WTC11 (cell line): ENCODE measurements at places on chromosomes 12 and 14. TPM values are rescaled to one million over a fixed set of nuclear protein-coding genes. Genes with fewer than 3 reads are reported as not detected.

GRCh38 chr14:100626614-100627013 is 39.4 kb upstream of the BEGAIN start:
- no peaks in the 10 kb centered on the region for H3K36me3 ChIP-seq
- no peak overlapping the region for H3K27ac ChIP-seq
- H3K4me3 ChIP-seq, result no peak overlapping the region
- DNase-seq, result no peak
- peaks cover 2% of the 10 kb centered on the region; the same call in 1 of the 2 replicates for H3K27me3 ChIP-seq

DNA sequence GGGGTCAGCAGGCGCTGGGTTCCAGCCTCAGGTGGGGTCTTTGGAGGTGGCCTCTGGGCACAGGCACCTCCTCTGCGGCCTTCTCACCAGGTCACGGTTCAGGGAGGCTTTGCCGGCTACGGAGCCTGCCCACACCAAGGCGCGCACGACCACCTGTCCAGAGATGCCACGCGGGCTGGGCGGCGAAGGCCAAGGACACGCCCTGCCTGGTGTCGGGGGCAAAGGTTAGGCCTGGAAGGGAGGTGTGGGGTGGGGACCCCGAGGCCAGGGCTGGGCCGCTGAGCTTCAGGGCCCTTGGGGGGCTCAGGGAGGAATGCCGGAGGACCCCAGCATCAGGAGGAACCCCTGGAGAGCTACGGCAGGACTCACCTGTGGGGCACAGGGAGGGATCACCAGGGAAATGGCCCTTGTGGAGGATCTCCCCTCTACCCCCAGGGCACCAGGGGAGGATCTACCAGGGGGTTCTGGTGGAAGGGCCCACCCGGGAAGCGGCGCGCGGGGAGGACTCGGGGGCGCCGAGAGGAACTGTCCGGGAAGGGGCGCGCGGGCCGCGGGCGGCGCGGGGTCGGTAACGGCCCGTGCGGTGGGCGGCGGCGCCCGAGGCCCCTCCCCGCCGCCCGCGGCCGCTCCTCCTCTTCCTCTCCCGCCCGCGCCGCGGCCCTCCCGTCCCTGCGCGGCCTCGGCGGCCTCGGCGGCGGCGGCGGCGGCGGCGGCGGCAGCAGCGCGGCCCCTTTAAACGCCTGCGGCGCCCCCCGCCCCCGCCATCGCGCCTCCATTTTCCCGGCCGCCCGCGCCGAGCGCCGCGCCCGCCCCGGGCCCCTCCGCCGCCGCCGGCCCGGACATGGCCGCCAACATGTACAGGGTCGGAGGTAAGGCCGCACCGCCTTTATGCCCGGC is at the start of gene MTA1:
MTA1 (plus strand) TSS at position 633 of the 897 bp plus-strand sequence; CDS start at position 842, 209 bp downstream.
- peaks cover 26% of the 10 kb centered on the region for H3K4me1 ChIP-seq
- H3K27me3 ChIP-seq, result peaks cover 25% of the 10 kb centered on the region

The TAS2R43 gene
- total RNA-seq, result 0.28 to 0.55 TPM (median 0.53 TPM) in 3 replicates

DNA sequence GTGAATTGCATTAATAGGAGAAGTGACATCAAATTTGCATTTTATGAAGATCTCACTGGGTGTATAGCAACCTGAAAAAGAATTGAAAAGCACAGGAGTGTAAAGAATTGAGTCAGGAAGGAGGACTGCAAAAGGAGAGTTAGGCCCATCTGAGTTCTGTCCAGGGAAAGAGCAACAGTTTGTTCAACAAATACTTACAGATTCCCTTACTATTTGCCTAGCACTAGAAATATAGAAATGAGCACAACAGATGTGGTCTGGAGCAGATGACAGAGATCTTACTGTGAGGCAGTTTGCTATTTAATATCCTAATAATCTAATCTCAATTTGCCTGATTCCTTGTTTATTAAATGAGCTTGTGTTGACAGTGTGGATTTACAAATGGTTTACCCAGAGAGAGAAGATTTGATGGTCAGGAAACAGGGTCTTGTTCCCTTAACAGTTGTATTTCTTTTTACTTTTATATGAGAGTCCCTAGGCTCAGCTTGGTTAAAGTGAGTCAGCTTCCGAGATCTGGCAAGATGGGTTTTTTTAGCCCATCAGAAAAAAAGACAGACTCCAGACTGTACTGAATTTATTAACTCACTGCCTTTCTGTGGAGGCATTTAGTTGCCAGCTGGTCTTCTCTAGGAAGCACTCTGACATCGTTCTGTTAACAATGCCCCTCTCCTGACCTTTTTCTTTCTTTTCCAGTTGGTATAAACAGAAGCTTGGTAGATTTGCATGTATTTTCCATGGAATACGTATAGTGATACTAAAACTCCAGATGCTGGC is 229.7 kb downstream of the TTC6 start:
- H3K4me1 ChIP-seq, result no peaks in the 10 kb centered on the region
- peaks cover 2% of the 10 kb centered on the region; the same call in 1 of the 2 replicates for H3K36me3 ChIP-seq
- H3K4me3 ChIP-seq, result no peak overlapping the region
- no peak overlapping the region for H3K27ac ChIP-seq

DNA sequence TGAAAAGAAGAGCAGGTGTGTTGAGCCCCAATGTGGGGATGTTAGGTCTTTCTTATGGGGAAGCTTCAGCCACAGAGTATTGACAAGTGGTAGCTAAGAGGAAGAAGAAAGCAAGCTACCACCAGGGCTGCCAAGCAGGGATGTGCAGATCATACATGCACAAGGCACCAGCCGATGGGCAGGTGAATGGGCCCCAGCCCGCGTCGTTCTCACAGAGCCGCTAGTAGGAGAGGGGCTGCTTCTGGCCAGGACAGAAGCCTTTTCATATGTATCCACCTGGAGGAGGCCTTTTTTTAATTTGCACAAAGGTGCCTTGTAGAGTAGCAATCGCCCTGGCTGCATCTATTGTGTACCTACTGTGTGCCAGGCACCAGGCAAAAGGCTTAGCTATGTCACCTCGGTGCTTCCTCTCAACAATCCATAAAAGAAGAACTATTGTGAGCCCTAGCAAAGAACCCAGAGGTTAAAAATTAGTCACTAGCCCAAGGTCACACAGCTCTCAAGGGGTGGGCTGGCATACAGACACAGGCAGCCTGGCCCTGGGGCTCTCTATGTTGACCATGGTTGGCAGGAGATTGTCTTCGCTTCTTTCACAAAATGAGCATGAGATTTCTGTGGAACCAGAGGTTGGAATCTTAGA is 8.2 kb downstream of the NUAK1 start:
- H3K27ac ChIP-seq, result peak overlapping the region; percentile 71
- H3K4me3 ChIP-seq, result no peak overlapping the region
- DNase-seq, result no peak
- no peaks in the 10 kb centered on the region for H3K36me3 ChIP-seq
- peaks cover 100% of the 10 kb centered on the region for H3K4me1 ChIP-seq

DNA sequence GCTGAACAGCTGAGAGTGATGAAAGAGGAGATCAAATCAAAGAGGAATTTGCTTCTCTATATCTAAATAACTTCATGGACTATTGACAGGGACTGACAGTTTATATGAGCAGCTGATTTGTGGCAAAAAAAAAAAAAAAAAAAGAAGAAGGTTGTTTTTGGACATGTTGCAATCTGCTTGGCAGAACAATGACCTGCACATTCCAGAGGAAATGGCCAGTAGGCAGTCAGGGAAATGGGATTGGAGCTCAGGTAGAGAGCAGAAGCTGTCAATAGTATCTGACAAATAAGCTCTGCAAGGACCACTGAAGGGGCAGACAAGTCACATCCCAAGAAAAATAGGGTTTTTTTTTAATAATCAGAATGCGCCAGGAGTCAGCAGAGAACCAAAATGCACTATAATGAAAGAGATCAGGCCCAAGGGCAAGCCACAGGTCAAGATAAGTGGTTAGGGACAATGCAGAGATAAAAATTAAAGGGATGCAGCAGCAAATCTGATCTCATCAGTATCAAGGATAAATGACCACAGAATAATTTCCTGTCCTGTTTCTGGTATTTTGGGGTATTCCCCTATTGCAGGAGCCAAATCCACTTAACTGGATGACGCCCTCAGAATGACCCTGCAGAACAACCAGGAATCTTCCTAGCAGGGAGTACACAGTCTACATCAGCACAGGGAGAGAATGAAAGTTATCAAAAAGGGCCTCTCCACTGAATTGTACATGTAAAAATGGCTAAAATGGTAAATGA is 22.6 kb upstream of the DUSP16 start:
- H3K4me1 ChIP-seq, result peaks cover 12% of the 10 kb centered on the region
- no peak overlapping the region for H3K4me3 ChIP-seq
- no peak for DNase-seq

- H3K36me3 ChIP-seq, result peaks cover 27% of the 10 kb centered on the region
- H3K4me3 ChIP-seq, result no peak overlapping the region
- DNase-seq, result no peak
- H3K27me3 ChIP-seq, result no peaks in the 10 kb centered on the region
- no peak overlapping the region for H3K27ac ChIP-seq
- H3K4me1 ChIP-seq, result peaks cover 23% of the 10 kb centered on the region
Measured at GRCh38 chr12:26740991-26741390, 92.0 kb downstream of the ITPR2 start.

The TMEM179 gene
- 2.4 to 3.9 TPM (median 3.6 TPM) in 3 replicates for total RNA-seq

The DBX2 gene
- 0.27 to 0.35 TPM (median 0.27 TPM) in 3 replicates for total RNA-seq

GRCh38 chr12:73057428-73057827 is 785.3 kb downstream of the TRHDE start:
- peaks cover 4% of the 10 kb centered on the region; the same call in 1 of the 2 replicates for H3K36me3 ChIP-seq
- H3K27ac ChIP-seq, result no peak overlapping the region
- DNase-seq, result peak; percentile 42
- no peak overlapping the region for H3K4me3 ChIP-seq
- H3K27me3 ChIP-seq, result no peaks in the 10 kb centered on the region

GRCh38 chr12:45660330-45660729 is 69.2 kb upstream of the ARID2 start:
- H3K4me1 ChIP-seq, result no peaks in the 10 kb centered on the region
- H3K27ac ChIP-seq, result no peak overlapping the region

GRCh38 chr12:6211421-6211869 is 11.2 kb downstream of the CD9 start:
- H3K36me3 ChIP-seq, result peaks cover 42% of the 10 kb centered on the region
- no peak for DNase-seq
- no peaks in the 10 kb centered on the region for H3K27me3 ChIP-seq
- peak overlapping the region; percentile 100 for H3K27ac ChIP-seq
- H3K4me1 ChIP-seq, result peaks cover 95% of the 10 kb centered on the region

DNA sequence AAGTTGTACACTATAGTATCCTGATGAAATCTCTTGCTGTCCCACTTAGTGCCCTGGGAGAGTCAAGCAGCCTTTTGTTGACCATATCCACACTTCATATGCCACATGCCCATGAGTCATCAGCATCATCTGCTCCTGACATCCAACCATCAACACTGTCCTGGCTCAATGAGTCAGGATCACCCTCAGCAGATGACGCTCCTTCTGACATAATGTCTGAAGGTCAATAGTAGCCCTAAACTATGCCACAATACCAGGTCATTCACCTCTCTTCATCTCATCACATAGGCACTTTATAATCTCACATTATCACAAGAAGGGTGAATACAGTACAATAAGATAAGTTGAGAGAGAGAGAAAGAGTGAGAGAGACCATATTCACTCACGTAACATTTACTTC is 369.0 kb upstream of the FAR2 start:
- H3K4me1 ChIP-seq, result peaks cover 12% of the 10 kb centered on the region
- no peak overlapping the region for H3K4me3 ChIP-seq
- 0 out of 2 replicates have a peak overlapping the region, but pooled peaks have one; percentile 4 for H3K27ac ChIP-seq
- no peaks in the 10 kb centered on the region for H3K36me3 ChIP-seq
- H3K27me3 ChIP-seq, result no peaks in the 10 kb centered on the region
- DNase-seq, result no peak

DNA sequence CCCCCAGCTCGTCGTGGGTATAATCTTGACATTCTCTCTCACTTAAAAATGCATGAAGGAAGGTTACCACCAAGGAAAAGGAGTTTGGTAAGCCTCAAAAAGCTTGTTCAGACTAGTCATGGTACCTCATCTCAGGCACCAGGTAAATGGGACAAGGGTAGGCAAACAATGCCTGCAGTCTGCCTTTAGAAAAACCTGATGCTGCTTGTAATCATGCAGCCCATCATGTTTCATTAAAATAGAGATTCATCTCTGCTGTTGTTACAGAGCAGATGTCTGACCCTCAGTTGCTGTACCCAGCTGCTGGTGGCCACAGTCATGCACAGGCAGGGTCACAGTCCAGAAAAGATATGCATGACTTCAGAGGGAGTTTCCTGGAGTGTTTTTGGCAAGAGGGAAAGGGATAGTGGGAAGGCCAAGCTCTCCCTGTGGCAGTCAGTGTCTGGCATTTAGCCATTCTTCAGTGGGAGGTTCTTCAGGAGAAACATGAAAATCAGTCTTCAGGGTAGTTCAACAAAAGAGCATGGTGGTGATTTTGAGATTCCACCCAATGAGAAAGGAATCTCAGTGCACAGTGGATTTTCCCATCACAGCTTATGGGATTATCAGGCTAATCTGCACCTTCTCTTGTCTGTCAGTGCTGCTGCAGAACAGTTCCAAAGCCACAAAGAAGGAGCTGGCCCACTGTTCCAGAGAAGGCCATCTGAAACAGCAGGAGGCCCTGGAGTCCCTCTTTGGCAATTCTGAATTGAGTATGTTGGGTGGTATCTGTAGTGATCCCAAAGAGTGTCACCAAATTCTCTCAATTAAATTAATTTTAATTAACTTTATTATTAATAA is 202.7 kb upstream of the FRMD6 start:
- no peak for DNase-seq
- no peak overlapping the region for H3K27ac ChIP-seq
- H3K4me1 ChIP-seq, result 0 out of 2 replicates have a peak, but pooled peaks cover 2% of the 10 kb centered on the region
- no peaks in the 10 kb centered on the region for H3K36me3 ChIP-seq
- no peak overlapping the region for H3K4me3 ChIP-seq

GRCh38 chr14:54686871-54687749 is 120.2 kb downstream of the SAMD4A start:
- H3K27ac ChIP-seq, result no peak overlapping the region
- DNase-seq, result no peak
- H3K27me3 ChIP-seq, result no peaks in the 10 kb centered on the region
- peaks cover 43% of the 10 kb centered on the region for H3K4me1 ChIP-seq

DNA sequence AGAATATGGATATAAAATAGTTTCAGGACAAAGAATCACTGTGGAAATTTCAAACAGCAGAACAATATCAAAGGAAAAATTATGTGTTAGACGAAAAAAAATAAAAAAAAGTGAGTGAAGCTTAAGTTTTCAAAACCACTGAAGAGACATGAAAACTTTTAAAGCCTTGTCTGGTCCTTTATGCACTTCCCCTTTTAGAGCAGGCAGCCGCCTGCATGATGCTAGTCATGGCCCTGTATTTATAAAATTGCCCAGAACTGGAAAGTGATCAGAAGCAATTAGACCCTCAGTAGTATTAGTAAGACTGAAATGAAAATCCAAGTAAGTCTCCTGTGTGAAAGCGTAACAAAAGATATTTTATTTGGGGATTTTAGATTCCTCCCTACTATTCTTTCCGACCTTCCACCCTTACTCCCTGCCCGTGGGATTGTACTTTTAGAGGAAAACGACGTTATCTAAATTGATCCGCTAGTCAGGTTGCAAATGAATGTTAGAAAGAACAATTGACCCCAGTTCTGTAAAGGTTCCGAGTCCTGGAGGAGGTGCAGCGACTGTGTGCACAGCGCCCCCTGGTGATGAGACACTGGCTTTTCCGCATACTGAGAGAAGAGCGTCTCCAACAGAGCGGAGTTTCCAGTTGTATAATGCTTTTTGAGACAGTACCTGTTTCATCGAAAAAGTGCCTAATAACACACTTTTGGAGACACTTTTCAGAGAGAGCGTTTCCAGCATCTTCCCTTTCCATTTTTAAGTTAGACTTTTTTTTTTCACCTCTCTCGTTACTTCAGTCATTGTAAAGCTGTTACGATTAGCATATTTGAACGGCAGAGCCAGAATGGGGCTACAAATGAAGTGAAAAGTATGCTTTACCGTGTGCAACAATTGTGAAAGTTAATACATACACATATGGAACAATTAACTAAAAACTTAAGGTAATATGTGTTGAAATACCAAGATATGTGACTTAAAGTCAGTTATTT is 12.4 kb downstream of the MGST1 start:
- H3K4me3 ChIP-seq, result no peak overlapping the region
- H3K27ac ChIP-seq, result 0 out of 2 replicates have a peak overlapping the region, but pooled peaks have one; percentile 2
- peaks cover 15% of the 10 kb centered on the region for H3K4me1 ChIP-seq
- peaks cover 87% of the 10 kb centered on the region for H3K36me3 ChIP-seq

- H3K27me3 ChIP-seq, result no peaks in the 10 kb centered on the region
- no peak overlapping the region for H3K27ac ChIP-seq
- 0 out of 2 replicates have a peak, but pooled peaks cover 4% of the 10 kb centered on the region for H3K4me1 ChIP-seq
Measured at GRCh38 chr14:62429683-62430082, 615.6 kb downstream of the KCNH5 start.
